ENCODE measurements at places on chromosomes 1 and 21.

DNA sequence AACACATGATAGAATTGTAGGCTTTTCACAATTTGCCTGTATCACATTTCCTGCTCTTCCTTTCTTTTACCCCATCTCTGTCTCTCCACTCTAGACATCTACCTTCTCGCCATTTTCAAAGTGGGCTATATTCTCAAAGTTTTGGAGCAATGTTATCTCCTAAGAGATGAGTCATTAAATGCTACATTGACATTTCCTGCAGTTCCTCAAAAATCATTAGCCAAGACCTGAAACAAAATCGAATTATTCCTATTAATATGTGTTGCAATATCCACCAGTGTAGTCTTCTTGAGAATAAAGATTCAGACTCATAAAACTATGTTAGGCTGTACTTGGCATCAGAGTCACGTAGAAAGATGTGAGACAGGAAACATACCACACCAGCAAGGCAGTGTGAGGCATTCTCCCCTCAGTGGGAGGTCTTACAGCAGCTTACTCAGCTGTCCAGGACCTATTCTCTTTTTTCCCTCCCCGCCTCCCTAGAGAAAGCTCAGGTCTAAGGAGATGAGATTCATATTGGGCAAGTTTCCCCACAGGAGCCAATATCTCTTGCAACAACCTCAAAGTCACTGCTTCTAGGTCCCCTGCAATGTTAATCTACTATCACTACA lies 38.8 kb downstream of the FRRS1 start:
- DNase-seq: no peak

DNA sequence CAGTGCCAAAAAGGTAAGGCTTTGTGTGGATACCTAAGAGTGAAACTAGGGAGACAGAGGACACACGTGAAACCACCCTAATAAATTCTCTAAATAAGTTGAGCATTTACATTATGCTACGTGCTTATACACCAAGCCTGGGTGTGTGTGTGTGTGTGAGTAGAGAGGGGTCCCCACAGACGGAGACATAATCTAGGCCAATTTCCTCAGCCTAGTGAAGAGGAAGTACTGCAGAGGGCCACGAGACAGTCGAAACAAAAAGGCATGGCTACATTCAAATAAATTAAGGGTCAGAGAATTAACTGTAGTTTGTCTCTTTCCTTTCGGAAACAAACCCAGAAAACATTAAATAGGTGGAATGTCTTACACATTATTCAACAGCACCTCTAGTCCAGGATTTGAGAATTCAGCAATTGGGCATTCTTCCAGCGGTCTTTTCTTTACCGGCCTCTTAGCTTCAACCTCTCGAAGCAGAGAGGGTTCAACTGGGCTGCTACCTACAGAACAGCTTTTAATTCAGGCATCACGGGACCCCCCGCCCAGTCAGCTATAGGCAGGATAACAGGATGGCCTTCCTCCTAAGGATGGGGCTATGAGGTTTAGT lies 75.0 kb downstream of the DESI2 start:
- no peak for DNase-seq

GRCh38 chr1:155591770-155592169 lies 18.2 kb upstream of the MSTO1 start:
- no peak for DNase-seq

GRCh38 chr1:46757247-46757955 lies 38.5 kb upstream of the EFCAB14 start:
- no peak for DNase-seq

DNA sequence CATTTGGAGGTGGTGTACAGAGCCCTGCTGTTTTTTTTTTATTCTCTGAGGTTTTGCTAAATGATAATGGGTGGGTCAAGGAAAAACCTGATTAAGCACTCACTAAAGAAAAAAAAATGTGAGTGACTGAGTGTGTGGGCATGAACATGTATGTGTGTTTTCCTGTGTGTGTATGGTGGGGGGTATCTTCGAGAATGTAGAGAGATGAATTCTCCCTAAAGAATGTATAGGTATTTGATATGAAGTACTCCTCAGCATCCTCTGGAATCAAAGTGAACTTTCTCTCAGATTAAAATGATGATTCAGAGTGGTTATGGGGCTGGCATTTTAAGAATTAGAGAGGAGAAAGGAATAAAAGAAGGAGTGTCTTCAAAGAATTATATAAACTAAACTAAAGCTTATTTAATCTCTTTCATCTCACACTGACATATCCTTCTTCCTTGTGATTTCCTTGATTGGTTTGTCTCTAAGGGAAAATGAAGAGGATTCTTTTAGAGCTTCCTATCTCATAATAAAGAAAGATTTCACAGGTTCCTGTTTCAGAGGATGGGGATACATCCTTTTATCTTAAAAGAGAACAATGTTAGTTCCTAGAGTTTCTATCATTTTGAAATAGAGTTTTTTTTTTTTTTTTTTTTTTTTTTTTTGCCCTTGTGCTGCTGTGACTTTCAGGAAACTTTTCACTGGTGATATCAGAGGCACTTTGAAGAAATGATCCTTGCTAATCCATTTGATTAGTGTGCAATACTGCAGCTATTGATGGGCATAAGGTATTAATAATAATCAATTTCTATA lies 23.9 kb downstream of the S1PR1 start:
- DNase-seq: no peak

DNA sequence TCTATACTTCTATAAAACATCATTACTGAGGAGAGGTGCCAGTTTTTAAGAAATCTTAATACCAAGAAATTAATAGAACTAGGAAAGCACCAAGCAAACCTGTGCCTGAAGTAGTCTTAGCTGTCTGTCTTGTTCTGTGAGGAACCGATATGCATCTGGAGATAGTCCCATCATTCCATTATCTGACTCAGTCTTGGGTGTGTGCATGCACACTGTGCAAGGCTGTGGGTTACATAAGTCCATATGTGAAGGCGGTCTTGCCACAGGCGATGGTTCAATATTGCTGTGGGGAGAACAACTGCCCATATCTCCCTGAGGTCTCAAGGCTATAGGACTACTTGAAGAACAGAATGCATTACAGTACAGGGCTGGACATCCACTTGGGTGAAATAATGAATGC lies 33.8 kb downstream of the STIL start:
- DNase-seq: no peak

- no peak for DNase-seq
Measured at GRCh38 chr1:76234061-76234460, 159.5 kb downstream of the ST6GALNAC3 start.

- DNase-seq: no peak
Measured at GRCh38 chr21:43783098-43783700, 6.2 kb upstream of the RRP1 start.

GRCh38 chr1:215986401-215986800 lies 419.3 kb downstream of the KCTD3 start:
- DNase-seq: no peak

DNA sequence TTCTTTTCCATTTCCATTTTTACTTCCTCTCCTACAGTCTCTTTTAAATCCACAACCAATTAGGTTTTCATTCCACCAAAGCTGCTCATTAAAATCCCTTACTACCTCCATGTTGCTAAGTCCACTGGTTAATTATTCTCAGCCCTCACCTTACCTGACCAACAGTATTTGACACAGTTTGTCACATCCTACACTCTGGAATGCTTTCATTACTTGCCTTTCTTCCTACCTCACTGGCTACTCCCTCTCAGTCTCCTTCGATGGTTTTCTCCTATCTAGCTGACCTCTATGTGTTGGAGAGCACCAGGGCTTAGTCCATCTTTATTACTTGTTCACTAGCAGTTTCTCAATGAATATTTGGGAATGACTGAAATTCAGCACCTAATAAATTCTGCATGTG lies 78.6 kb downstream of the NME7 start:
- no peak for DNase-seq

GRCh38 chr21:39094087-39094780 lies 89.0 kb downstream of the PSMG1 start:
- no peak for DNase-seq

DNA sequence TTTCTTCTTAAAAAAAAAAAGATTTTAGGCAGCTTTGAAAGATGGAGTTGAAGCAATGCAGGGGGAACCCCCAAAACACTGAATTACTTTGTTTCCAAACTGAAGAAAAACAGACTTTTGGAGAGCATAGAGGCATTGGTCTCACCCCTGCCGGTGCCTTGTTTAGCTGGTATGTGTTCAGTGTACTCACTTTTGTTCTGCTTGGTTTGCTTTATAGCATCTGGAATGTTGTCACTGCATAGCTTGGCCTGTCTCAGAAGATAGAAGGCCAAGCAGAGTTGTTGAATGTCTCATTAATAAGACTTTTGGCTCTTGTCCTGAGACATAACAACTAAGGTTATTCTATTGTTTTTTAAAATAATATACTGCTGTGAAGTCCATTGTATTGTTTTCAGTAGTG lies 6.9 kb downstream of the THRAP3 start:
- no peak for DNase-seq

- DNase-seq: no peak
Measured at GRCh38 chr1:35030756-35031446, 844 bp downstream of the ZMYM6 start.

- DNase-seq: no peak
Measured at GRCh38 chr1:201346987-201347386, 30.5 kb downstream of the TNNT2 start.

GRCh38 chr1:84737590-84737989 lies 47.3 kb upstream of the SSX2IP start:
- no peak for DNase-seq

GRCh38 chr1:121522061-121522759 lies 337.4 kb downstream of the SRGAP2C start:
- DNase-seq: no peak

DNA sequence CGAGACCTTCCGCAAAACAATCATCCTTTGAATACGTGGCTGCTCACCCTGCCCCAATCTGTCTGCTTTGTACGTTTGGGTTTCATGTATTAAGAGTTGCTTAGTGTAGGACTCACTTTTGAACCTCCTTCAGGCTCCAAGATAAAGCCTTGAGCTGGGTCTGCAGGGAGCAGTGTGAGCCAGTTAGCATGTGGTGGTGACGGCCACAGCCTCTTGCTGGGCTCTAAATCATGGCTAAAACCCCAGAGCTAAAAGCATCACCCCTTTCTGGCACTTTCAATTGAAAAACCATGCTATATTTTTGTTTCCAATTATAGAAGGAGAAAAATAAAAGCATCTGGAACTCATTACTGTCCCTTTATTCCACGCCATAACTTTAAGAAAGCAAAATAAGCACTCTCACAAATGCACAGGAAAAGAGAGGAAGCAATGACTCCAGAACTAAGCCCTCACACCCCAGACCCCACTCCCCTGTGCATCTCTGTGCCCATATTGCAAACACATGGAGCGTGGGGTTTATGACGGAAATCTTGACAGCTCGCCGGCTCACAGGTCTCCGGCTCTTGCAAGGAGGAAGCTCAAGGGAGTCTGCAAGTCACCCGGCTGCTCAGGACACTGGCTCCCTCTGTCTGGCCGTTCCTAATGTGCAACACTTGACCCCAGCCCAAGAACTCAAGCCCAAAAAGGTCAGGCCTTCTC lies 135.5 kb downstream of the MIS18A start:
- DNase-seq: no peak

DNA sequence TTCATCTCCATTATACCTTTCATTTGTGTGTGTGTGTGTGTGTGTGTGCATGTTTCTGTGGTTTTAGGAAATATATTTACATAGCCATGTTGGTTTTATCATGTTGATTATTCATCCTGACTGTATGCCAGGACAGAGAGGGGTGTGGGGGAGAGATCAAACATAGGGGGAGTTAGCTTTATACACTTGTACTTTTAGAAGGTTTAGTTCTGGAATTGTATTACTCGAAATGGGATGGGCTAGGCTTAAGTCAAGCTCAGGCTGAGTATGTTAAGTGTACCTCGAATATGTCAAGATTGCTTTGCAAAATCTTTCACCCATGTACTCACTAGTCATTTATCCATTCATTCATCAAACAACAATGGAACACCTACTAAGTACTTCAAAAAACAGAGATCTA lies 123.3 kb downstream of the HMCN1 start:
- DNase-seq: no peak

GRCh38 chr1:233496993-233497392 lies 116.9 kb upstream of the KCNK1 start:
- DNase-seq: no peak

DNA sequence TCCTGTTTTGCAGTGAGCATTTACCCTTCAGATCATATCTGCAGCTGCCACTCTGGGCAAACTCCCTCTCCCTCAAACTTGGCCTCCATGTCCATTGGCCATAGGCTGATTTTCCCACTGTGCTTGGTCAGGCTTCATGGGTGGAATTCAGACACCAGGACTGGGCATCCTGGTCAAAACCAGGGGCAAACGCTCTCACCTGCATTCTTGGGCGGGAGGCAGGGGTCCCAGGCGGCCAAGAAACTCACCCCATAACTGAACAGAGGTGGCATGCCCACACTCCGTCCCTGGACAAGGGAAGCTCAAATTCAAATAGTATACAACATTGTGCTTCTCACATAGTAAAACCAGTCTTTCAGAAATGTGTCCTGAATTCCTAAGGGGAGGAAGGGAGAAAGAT lies 81.1 kb upstream of the ZNF648 start:
- no peak for DNase-seq

GRCh38 chr1:24827379-24828135 lies 82.3 kb downstream of the CLIC4 start:
- no peak for DNase-seq

DNA sequence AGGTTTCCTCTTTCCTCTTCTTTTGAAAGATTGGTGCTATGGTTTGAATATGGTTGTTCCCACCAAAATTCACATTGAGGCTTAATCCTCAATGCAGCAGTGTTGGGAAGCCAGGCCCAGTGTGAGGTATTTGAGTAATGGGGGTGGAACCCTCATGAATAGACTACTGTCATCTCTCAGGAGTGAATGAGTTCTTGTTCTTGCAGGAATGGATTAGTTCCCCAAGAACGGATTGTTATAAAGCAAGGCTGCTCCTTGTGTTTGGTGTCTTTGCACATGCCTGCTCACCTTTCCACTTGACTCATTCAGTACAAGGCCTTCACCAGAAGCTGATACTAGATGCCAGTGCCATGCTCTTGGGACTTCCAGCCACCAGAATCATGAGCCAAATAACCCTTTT lies 223.2 kb downstream of the BACH1 start:
- no peak for DNase-seq

DNA sequence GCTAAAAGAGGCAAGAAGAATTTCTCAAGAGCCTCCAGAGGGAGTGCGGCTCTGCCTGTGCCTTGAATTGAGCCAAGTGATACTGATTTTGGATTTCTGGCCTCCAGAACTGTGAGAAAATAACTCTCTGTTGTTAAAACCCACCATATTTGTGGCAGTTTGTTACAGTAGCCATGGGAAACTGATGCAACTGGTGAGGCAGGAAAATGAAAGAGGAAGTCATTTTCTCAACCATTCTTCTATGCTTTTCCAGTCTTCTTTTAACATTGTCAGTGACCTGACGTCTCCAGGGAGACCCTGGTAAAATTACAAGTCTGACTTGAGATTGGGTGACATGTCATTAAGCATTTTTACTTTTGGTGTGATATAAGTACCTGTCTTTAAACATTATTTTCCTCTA lies 5.8 kb downstream of the OR6P1 start:
- no peak for DNase-seq

Data from stimulated activated CD4-positive, alpha-beta T cell treated with anti-CD3 and anti-CD28 coated beads, Interleukin-15, amount 100 ng/mL, for 1 hour (primary cell).